CD4-positive, alpha-beta T cell treated with Interleukin-10 for 1 hour (primary cell): ENCODE measurements at places on chromosomes 5 and 9.

DNA sequence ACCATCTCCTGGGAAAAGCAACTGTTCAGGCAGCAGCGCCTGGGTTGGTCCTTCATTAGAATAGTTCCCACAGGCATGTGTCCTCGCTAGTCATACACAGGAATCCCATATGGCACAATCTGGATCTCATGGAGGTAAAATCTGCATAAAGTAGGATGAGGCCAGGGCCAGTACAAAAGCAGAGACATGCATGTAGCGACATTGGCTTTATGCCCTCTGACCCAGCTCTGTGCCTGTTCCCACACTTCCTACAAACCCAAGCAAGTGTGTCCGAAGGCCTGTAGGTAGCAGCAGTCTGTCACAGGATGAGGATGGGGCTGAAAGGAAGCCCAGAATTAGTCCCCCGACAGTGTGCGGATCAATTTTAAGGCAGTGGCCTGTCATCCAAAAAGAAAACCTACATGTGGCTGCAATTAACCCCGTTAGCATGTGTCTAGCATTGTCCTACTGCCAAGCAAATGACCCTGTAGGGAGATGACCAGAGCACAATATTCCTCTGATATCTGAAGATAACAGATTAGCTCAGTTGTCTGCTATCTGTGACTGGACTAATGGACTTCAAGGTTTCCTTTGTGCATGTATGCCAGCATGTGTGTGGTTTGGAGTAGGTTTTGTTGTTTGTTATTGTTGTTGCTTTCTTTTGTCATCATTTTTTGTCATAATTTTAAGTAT lies 178.8 kb downstream of the TMEM161B start:
- no peak for DNase-seq

GRCh38 chr9:134766587-134766986 lies 114.0 kb upstream of the FCN2 start:
- DNase-seq: no peak

DNA sequence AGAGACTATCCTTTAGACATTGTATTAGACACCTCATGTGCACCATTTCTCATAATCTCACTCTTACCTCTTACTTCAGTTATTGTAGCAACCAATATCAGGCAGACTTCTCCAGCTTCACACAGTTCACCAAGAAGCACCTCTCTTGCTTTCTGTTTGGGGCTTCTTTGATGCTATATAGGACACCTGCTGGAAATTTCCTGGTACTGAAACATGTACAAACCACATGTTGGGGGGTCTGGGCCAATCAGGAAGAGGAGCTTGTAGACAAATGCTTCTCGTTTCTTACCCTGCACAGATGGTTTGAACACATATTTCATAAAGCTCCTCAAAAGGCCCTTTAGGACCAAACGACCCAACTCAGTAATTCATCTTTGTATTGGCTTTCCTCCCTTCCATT lies 212.1 kb downstream of the IZUMO3 start:
- no peak for DNase-seq

- DNase-seq: no peak
Observed at GRCh38 chr5:86757824-86758223, 140.1 kb downstream of the COX7C start.

DNA sequence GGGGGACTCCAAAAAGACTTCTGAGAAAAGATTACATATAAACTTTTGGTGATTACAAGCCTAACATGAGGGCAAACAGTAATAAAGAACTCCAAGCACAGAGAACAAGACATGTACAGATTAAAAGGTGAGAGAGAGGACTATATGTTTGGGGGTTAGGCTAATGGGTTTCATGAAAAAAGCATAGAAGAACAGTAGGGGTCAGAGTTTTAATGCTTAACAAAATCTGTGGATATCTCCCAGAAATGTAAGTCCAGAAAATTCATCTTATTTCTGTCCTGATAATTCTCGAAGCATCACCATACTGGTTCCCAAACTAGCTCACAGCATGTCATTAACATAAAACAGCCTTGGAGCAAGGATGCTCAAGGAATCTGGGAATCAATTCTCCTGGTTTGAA lies 137.2 kb downstream of the ARRDC3 start:
- no peak for DNase-seq

GRCh38 chr5:145830594-145830993 lies 4.5 kb downstream of the PRELID2 start:
- DNase-seq: no peak

DNA sequence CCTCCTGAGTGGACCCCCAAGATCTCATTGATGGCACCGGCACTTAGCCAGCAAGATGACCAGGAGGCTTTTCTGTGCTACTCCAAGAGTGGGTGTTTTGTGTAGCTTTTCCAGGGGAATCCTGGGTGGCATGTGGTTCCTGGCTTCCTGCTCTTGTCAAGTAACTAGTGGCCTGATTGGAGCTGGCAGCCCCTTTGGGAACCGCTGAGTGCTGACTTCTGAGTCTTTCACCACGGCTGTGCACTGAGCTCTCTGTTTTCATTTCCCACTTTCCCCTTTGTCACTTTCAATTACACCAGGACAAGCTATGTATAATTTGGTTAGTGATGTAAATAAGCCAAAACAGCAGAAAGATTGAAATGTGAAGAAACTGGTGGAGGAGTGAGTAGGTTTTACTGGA lies 255.4 kb downstream of the GOLPH3 start:
- DNase-seq: no peak

- no peak for DNase-seq
Observed at GRCh38 chr5:144427866-144428265, 257.2 kb downstream of the KCTD16 start.

DNA sequence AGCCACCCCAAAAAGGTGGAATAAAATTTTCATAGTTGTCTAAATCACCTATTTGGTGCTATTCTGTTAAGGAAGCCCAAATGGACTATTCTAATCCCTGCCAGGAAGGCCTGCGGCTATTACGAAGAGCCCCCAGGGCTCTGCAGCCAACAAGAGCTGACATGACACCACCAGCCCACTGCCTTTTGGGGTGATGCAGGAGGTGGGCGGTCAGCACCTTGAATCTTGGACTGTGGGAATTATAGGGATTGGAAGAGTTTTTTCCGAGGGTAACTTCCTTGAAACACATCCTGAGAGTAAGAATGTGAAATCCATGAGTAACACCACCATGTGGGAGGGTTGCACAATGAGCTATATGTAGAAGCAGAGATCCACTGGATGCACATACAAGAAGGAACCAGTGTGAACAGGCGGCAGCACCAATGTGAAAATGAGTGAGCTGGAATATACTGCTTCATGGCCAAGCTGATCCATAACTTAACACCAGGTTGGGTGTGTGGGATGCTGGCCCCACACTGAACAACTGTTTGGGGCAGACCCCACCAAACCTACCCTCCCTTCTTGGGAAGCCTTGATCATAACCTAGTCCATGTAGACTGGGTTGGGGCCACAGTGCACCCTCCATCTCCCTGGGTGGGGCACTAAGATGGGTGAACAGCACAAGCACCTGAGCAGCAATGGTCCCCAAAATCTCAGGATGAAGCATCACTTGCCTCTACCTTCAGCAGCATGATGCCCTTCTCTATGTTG lies 239.0 kb downstream of the FSTL4 start:
- DNase-seq: no peak

DNA sequence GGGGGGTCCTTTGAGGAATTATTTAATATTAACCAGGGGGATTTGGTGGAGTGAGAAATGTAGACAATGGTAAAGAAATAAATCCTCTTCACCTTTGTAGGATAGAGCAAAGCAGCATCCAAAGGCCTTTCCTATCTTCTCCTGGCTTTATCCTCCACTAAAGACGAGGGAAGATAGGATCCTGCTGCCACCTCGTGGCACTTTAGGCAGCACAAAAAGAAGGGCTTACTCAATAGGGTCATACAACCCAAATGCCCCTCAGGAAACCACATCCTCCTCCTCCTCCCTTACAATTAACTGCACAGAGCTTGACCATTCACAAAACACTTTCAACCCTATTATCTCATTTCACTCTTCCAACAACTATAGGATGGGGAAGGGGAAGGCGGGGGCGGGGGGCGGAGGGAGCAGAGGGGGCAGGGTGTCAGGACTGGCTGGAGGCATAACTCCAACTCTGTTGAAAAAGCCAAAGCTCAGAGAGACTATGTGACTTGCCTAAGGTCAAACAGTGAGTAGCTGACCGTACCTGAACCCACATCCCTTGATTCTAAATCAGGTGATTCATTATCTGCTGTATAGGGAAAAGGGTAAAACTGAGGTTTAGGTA lies 45.4 kb upstream of the MYOT start:
- no peak for DNase-seq

DNA sequence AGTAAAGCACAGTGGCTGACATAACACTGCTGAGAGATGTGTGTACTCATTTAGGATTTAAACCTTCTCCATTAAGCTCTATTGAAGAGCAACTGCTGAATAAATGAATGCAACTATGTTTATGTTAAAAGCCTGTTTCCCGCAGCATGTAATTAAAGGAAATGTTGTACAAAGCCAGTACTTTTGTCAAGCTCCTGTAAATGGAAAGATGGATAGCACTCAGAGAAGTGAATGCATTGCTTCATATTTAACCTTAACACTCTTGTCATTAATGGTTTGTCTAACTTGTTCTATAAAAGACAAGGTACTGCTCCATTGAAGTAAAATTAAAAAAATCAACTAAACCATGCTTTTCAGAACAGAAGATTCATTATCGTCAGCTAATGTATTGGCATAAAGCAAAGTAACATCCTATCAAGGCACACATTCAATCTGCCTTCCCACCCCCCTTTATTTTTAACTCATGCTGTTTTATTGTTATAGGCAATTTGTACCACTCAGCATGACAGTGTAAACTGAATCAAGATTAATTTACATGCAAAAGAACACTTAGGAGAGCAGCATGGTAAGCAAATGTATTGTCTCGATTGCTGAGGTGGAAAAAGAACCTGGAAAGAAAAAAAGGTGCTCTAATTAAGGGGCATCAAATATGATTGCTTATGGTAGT lies 240.9 kb upstream of the TBCA start:
- no peak for DNase-seq

- no peak for DNase-seq
Observed at GRCh38 chr5:14869233-14869632, 2.3 kb downstream of the ANKH start.

DNA sequence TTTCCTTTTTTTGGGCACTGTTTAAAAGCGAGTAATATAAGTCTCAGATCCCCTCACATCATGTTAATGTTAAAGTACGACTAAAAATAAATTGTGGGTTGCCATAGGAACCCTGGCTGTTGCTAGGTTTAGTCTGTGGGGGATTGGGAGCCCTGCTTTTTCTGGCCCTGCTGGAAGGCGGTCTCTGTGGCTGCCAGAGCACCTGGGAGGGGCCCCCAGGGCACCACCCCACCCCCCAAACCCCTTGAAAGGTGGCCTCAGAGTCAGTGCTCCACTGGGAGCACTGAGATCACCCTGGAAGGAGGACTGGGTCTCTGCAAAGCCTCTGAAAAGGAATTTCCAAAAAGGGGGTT lies 66.2 kb upstream of the NEURL1B start:
- DNase-seq: no peak

GRCh38 chr5:169875091-169875728 lies 105.1 kb downstream of the INSYN2B start:
- no peak for DNase-seq
